ENCODE measurements at places on chromosomes 7 and 10. TPM values are rescaled to one million over a fixed set of nuclear protein-coding genes. Genes with fewer than 3 reads are reported as not detected.

The VGF gene
- 0.38 TPM for total RNA-seq

The RELN gene
- 5.4 TPM for total RNA-seq

The OR2A1 gene
- not detected for total RNA-seq

- DNase-seq = no peak
Observed at GRCh38 chr10:77520995-77521394, 116.6 kb downstream of the KCNMA1 start.

GRCh38 chr10:26454891-26455290 is 16.8 kb downstream of the APBB1IP start:
- no peak for DNase-seq

GRCh38 chr7:10022957-10023356 is 950.7 kb upstream of the PHF14 start:
- no peak for DNase-seq

GRCh38 chr10:103053659-103054581 is 135.8 kb downstream of the CNNM2 start:
- DNase-seq = peak; percentile 87

- DNase-seq = peak; percentile 54
Observed at GRCh38 chr10:100829933-100830727, 82.6 kb upstream of the SLF2 start.

Measured in kidney (tissue), 22 donors.